T-helper 2 cell treated with Interferon-gamma antibody and Interleukin-4, amounts not matched to agents 5 μg/mL and 100 μg/mL, for 36 hours (primary cell): ENCODE measurements at places on chromosomes 12 and 14.

DNA sequence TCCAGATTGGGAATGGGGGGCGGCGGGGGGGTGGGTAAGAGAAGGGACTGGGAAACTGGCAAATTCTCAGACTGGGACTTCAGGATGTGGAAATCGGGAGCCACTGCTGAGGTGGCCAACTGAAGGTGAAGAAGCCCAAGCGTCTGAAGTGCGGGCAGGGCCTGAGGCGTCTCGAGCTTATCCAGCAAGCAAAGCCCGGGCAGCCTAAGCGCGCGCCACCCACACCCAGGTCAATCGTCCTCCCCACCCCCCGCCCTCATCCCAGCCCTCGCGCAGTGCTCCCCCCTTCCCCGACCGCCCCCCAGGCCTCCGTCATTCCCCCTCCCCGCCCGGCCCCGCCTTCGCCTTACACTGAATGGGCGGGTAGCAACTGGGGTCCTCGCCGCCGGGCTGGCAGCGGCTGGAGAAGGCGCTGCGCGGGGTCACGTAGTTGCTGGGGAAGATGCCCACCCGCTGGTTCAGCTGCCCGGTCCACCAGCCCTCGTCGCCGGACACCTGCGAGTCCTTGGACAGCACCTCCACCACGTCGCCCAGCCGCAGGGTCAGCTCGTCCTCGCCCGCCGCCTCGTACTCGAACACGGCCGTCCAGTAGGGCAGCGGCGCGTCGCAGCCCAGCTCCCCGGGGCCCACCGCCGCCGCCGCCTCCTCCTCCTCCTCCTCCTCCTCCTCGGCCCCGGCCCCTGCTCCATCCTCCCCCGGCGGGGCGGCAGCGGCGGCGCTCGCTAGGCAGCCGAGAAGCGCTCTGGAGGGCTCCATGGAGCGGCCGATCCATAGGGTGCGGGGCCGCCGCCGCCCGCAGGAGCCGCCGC lies 693 bp downstream of the MAP3K9 start:
- peak; percentile 15 for DNase-seq

DNA sequence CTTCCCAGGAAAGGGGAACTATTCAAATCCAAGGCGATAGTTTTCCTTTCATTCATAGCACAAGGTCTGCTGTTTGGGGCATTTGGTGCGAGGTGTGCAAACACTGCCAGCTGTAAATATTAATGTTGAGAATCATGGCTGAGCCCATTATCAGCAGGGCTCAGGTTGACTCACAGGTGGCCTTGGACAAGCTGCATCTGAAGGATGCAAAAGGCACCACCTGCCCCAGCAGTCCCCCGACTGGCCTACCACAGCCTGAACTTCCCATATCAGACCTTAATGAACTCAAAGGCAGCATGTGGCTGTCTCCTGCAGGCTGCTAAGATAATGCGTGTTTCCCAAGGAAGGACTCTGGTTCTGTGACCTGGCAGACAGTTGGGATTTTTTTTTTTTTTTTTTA lies 93.3 kb upstream of the MAP1LC3B2 start:
- DNase-seq, result no peak

GRCh38 chr12:87120440-87120839 lies 864.2 kb upstream of the MGAT4C start:
- DNase-seq, result no peak

- no peak for DNase-seq
These were observed 13.8 kb downstream of the ZNF839 start for GRCh38 chr14:102333390-102333789.

GRCh38 chr14:93100570-93100969 lies 15.2 kb downstream of the ITPK1 start:
- DNase-seq, result no peak

DNA sequence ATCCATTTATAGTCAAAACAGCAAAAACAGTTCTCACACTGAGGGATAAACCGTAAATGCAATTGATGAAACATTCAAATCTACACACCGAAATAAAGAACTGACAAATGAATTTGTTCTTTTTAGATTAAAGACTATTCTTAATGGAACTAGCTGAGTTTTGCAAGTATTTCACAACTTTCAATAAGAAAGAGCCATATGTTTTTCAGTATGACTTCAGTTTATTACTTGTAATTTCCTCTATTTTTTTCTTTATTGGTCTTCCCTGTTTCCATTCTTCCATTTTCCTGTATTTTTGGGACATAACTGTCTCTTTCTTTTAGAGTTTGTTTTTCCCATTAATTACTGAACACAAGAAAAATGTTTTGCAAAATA lies 4.3 kb downstream of the BCAT1 start:
- no peak for DNase-seq
